Jurkat, Clone E6-1 (cell line): ENCODE measurements at places on chromosomes 2 and 18.
A peak's percentile ranks its signal among the peaks of the same experiment; 100 is the strongest.

DNA sequence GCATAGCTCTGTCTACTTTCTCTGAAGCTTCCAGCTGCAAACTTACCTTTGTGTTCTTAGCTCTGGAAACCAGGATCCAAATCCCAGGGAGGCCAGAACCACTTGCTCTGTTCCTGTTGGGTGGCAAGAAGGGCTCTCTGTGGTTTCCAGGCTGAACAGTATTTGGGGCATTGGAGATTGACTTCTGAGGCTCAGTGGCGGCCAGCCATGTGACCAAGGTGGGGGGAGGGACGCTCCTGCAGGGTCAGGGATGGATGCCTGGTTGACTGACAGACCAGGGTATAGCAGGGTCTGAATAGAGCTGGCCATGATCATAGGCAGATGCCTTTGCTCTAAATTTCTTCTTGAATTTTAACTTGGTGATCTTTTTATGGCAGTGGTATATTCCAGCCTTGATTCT lies 15.1 kb downstream of the SLC4A5 start:
- DNase-seq: no peak

GRCh38 chr18:74520096-74520833 lies 14.0 kb upstream of the CNDP1 start:
- DNase-seq: no peak

- DNase-seq: no peak
Observed at GRCh38 chr2:237833546-237833945, 25.9 kb upstream of the RAMP1 start.

GRCh38 chr2:226984750-226985582 lies 149.1 kb downstream of the RHBDD1 start:
- peak; percentile 83 for DNase-seq

DNA sequence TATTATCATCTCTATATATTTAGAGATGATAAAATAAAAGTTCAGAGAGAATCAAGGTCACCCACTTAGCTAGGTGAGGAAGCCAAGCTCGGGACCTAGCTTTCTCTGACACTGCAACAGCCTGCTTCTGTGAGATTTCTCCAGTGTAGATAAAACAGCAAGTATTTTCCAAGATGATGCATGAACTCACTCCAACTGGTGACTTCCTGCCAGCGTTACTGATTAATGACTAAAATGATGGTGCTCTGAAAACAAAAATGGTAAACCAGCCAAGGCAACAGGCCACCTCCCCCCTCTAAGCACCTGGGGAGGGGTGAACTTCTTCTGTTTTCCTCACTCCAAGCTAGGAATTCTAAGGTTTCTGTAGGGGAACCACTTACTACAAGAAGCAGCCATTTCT lies 510.2 kb upstream of the ID2 start:
- no peak for DNase-seq

DNA sequence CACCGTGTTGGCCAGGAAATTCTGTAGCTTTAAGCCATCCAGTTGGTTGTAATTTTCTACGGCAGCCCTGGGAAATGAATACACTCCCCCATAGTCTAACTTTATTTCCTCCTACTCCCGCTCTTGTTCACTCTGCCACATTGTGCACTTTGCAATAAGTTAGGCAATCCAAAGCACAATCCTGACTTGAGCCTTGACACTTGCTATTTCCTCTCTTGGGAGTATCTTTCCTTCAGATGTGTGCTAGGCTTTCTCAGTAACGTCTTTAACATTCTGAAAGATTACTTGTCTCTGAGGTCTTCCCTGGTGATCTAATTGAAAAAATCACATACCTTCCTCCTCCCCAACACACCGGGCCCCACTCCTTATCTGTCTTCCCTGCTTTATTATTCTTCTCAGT lies 65.9 kb upstream of the RAB27B start:
- no peak for DNase-seq

- no peak for DNase-seq
Observed at GRCh38 chr2:201465524-201465971, 14.0 kb downstream of the STRADB start.

- peak; percentile 71 for DNase-seq
Observed at GRCh38 chr2:239465017-239466001, 64.5 kb upstream of the HDAC4 start.

DNA sequence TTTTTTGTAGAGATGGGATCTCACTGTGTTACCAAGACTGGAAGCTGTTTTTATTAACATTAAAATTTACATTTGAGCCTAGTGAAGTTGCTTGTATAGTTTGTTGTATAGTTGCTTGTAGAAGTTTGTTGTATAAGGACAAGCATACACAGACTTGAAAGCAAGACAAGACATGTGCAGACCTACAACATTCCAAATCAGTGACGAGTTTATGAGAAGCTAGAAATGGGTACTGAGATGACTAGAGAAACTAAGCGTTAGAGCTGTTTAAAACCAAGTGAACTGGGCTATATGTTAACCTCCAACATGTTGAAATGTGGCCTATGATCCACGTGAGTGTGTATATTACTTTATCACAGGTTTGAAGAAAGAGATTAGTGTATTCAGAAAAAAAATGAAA lies 39.1 kb downstream of the ABCB11 start:
- DNase-seq: no peak

DNA sequence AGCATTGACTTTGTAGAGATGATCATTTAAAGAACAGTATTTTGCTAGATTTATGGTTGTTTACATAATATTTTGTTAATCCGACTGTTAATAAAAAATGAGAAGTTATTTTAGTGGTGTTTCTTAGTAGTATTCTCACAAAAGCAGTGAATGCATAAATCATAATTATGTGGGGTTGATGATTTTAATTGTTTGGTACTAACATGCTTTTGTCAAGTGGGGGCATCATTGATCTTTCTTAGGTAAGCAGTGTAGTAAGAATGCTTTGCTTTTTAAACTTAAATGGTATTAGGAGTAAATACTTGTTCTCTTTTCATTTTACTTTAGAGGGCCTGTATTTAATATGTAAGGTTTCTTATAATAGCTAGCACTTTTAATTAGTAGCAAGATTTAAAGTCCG lies 109.2 kb upstream of the OTX1 start:
- no peak for DNase-seq

DNA sequence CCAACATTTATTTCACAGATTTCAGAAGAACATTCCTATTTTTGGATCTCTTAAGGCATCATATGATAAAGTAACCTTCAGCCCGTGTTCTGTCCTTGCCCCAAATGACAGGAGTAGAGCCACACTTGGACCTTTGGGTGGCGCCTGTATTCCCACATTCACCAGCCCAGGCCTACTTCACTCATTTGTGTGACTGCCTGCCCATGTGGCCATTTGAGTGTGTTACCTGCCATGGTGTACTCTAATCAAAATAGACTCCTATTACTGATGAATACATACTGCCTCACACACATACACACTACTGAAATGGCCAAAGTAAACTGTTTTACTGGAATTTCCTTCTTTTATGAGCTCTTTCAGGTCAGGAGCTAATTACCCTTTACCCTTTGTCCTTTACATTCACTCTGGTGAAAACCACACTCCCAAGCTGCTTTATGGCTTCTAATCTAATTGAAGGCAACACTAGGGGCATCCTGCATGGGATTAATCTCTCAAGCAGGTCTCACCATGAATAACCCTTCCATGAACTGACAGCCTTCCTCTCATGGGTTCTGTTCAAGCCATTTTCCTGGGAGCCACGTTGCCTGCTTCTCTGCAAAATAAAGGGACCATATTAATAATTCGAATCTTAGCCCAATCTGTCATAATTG lies 271.0 kb upstream of the GALNT5 start:
- no peak for DNase-seq

DNA sequence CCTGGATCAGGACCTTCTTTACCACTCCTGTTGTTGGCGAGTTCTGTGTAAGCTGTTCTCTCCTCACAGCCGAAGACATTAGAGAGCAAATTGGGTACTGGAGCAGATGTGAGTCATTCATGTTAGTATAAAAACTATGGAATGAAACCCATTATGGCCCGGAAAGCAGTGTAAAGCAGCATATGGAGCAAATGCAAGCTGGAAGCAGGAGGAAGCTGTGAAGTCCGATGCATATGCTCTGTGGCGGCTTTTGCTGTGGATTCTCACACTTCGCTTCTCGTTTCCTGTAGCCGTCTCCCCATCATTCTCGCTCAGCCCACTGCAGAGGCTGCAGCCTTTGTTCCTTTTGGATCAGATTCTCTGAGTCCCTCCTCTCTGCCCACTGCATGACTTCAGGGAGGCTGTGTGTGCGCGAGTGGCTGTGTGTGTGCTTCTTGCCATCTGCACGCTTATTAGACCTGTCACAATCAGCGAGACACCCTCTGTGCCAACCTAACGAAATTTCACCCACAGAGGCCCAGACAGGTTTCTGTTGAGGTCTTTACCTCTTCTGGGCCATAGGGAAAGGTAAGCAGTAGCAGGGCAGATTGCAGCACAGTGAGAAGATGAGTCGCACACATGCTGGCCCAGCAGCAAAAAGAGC lies 3.3 kb upstream of the GALNT14 start:
- DNase-seq: no peak

DNA sequence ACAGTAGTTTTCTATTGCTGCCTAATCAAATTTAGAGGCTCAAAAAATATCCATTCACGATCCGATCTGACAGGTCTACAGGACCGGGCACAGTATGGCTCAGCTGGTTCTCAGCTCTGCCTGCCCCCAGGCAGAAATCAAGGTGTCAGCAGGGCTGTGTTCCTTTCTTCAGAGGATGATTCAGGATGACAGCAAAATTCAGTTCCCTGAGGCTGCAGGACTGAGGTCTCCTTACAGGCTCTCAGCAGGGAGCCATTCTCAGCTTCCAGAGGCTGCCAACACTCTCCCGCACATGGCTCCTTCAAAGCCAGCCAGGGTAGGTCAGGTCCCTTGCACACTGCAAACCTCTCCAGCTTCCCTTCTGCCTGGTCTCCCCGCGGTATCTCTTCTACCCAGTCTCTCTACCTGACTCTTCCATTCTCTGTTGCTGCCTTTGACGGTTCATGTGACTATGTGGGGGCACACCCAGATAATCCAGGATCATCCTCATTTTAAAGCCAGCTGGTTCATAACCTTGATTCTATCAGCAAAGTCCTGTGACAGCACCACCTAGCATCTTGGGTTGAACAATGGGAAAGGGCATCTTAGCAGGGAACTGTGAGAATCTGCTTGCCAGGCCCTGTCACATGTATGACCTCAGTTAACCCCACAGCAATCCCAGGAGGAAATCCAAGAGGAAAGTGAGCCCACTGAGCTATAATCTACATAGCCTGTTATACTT lies 50.4 kb downstream of the UXS1 start:
- no peak for DNase-seq

DNA sequence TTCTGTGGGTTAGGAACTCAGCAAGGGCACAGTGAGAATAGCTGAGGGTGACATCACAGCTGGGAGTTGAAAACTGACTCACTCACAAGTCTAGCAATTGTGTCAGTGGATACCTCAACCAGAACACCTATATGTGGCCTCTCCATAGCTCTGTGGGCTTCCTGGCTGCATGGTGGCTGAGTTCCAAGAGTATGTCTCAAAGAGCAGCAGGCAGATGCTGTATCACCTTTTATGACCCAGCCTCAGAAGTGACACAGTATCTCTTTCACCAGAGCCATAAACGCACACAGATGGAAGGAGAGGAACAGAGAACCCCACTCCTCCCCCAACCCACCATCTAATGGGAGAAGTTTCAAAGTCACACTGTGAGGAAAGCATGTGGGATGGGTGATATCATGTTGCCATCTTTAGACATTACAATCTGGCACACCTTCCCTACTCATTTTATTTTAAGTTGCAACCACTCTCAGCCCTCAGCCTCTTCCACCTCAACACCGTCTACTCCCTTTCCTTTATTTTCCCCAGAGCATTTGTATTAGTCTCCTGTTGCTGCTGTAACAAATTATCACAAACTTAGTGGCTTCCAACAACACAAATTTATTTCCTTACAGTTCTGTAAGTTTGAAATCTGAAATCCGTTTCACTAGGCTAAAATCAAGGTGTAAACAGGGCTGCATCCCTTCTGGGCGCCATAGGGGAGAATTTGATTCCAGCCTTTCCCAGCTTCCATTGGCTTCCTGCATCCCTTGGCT lies 134.6 kb upstream of the SPATS2L start:
- no peak for DNase-seq

GRCh38 chr2:157194097-157194688 lies 63.3 kb upstream of the GALNT5 start:
- peak; percentile 62 for DNase-seq

DNA sequence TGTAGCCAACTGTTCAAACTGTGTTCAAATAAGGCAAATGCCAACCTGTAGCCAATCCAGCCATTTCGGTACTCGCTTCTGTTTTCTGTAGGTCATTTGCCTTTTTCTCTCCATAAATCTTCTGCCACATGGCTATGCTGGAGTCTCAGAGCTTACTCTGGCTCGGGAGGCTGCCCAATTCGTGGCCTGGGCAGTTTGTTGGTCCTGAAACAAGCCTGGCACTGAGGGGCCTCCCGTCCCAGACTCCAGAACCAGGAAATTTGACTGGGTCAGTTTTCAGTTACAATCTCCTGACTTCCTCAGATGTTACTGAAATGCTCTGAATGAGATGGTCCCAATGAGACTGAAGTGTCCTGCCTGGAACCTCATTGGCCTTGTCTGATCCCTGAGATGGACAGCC lies 120.8 kb upstream of the NPAS2 start:
- DNase-seq: no peak

GRCh38 chr2:237917696-237918374 lies 49.0 kb upstream of the UBE2F start:
- DNase-seq: no peak

GRCh38 chr2:7661502-7661901 lies 744.3 kb downstream of the RNF144A start:
- no peak for DNase-seq

GRCh38 chr18:77105028-77105427 lies 27.6 kb downstream of the MBP start:
- DNase-seq: no peak

DNA sequence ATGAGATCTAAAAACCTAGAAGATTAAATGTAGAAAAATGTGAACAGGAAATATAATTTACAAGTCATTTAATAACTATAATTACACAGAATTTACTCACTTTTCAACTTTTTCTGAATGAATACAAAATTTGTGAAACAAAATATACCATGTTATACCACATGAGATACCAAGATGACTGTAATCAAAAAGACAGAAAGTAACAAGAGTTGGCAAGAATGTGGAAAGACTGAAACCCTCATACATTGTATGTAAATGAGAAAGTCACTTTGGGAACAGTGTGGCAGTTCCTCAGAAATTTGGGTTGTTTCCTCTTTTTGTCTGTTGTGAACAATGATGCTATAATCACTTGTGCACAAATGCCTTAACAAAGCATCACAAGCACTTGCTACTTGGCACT lies 145.4 kb upstream of the ZNF804A start:
- DNase-seq: no peak

- DNase-seq: no peak
Observed at GRCh38 chr18:43919551-43919950, 642.3 kb upstream of the SYT4 start.

- DNase-seq: no peak
Observed at GRCh38 chr2:38750011-38750890, 910 bp downstream of the SRSF7 start.

DNA sequence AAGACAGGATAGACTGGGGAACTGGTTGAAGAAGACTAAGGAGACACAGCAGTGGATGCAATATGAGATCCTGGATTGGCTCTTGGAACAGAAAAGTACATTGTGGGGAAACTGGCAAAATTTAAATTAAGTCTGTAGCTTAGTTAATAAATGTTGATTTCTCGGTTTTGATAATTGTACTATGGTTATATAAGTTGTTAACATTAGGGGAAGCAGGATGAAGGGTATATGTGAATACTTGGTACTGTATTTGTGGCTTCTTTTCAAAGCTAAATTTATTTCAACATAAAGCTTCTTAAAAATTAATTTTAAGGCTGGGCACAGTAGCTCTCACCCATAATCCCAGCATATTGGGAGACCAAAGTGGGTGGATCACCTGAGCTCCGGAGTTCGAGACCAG lies 103.8 kb downstream of the TMEM17 start:
- DNase-seq: no peak
